ENCODE measurements at places on chromosomes 1 and 21.

DNA sequence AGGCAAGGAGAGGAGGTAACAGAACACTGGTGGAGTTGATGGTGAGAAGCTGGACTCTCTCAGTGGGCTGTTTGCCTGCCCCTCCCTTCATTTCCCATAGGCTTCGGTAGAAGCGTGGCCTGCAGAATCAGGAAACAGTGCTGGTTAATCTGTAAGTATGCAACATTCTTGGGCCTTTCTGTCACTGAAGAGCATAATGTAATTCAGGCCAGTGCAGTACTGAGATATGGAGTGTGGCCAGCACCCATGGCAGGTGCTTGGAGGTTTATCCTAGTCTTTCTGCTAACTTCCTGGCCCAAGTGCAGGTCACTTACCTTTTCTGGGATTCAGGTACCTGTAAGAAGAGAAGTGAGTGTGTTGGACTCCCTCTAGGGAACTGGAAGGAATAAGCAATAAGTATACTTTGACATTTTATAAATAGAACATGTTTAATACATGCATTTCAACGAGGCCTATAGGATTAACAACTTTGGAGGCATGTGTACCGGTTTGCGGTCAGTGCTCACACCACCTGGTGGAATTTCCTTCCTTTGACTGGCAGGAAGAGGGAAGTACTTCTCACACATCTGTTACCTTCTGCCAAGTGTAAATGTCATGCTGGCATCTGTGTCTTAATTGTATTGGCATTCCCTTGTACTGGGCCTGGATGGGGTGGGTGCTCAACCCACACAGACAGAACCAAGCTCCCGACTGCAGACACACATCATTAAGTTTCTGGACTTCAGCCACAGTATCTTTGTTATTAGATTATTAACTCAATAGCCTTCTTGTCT is 105.5 kb downstream of the KIF26B start:
- no peaks in the 10 kb centered on the region for H3K4me1 ChIP-seq
- no peak overlapping the region for H3K27ac ChIP-seq
- no peak for DNase-seq
- no peak overlapping the region for H3K4me3 ChIP-seq
- H3K36me3 ChIP-seq, result no peaks in the 10 kb centered on the region
- H3K27me3 ChIP-seq, result no peaks in the 10 kb centered on the region

GRCh38 chr21:45119812-45120211 is 45.4 kb downstream of the ADARB1 start:
- H3K36me3 ChIP-seq, result no peaks in the 10 kb centered on the region
- H3K27ac ChIP-seq, result no peak overlapping the region
- no peak overlapping the region for H3K4me3 ChIP-seq
- H3K4me1 ChIP-seq, result no peaks in the 10 kb centered on the region
- no peaks in the 10 kb centered on the region for H3K27me3 ChIP-seq

GRCh38 chr1:41773144-41773591 is 145.6 kb downstream of the HIVEP3 start:
- no peaks in the 10 kb centered on the region for H3K36me3 ChIP-seq
- no peak for DNase-seq
- H3K27me3 ChIP-seq, result no peaks in the 10 kb centered on the region
- no peak overlapping the region for H3K27ac ChIP-seq

GRCh38 chr1:92876351-92876750 is 44.5 kb downstream of the RPL5 start:
- H3K36me3 ChIP-seq, result no peaks in the 10 kb centered on the region
- peaks cover 1% of the 10 kb centered on the region for H3K4me1 ChIP-seq
- no peak overlapping the region for H3K4me3 ChIP-seq
- no peaks in the 10 kb centered on the region for H3K27me3 ChIP-seq

- H3K4me3 ChIP-seq, result no peak overlapping the region
- no peaks in the 10 kb centered on the region for H3K36me3 ChIP-seq
- no peaks in the 10 kb centered on the region for H3K4me1 ChIP-seq
- DNase-seq, result no peak
- H3K27ac ChIP-seq, result no peak overlapping the region
These were observed 124.2 kb upstream of the IFFO2 start for GRCh38 chr1:19080721-19081120.

DNA sequence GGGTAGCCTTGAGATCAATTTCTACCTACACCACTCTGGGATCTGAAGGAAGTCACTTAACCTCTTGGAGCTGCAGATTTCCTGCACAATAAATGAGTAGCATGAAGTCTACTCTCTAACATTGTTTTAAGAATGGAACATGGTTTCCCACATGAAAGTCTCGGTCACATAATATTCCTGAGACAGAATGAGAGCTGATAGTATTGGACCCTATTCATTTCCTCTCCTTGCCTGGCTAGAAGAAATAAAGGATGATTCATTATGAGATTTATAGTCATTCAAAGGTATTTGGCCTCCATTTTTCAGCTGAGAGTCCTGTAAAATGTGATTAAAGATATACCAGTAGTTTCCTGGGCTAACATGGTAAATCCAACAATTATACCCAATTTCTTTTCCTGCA is 56.7 kb downstream of the ARHGAP29 start:
- H3K4me1 ChIP-seq, result no peaks in the 10 kb centered on the region
- no peaks in the 10 kb centered on the region for H3K36me3 ChIP-seq
- H3K4me3 ChIP-seq, result no peak overlapping the region
- no peak for DNase-seq
- no peak overlapping the region for H3K27ac ChIP-seq
- no peaks in the 10 kb centered on the region for H3K27me3 ChIP-seq

GRCh38 chr1:227489572-227489971 is 73.8 kb upstream of the ZNF678 start:
- no peak overlapping the region for H3K4me3 ChIP-seq
- DNase-seq, result no peak
- H3K4me1 ChIP-seq, result no peaks in the 10 kb centered on the region
- no peaks in the 10 kb centered on the region for H3K36me3 ChIP-seq
- H3K27ac ChIP-seq, result no peak overlapping the region

DNA sequence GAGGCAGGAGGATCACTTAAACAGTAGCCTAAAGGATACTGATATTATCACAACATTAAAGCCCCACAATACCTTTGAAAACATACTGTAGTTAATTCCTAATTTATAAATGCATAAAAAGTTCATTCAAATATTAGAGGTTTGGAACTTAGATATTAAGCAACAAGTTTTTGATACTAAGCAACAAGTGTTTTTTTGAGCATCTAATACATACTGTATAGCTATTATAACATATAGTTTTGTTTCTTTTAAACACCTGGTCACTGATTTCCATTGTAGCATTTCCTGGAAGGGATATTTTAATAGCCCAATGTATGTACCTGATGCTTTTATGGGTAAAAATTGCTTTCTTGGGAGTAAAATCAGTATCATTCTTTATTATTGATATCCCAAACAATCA is 4.5 kb downstream of the UHMK1 start:
- no peak overlapping the region for H3K4me3 ChIP-seq
- H3K27me3 ChIP-seq, result no peaks in the 10 kb centered on the region

DNA sequence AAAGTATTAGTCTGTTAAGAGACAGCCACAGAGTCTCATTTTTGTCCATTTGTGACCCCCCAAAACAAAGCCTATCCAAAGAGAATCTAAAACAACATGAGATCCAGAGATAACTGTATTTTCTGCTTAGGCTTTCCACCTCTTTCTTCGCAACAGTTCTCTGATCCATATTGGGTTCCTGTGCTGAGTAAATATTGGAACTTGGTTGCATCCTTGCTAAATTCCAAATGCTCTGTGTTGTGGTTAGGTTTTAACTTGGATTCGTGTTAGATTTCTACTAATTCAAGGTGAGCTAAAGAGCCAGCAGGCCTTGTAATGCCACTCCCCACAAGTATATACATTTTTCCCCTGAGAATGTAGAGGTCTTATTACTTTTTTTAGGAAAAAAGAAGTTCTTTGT is 29.2 kb downstream of the FMO1 start:
- H3K4me1 ChIP-seq, result no peaks in the 10 kb centered on the region
- H3K36me3 ChIP-seq, result no peaks in the 10 kb centered on the region
- DNase-seq, result no peak
- H3K27ac ChIP-seq, result no peak overlapping the region

GRCh38 chr1:163820766-163821165 is 499.0 kb downstream of the NUF2 start:
- no peak overlapping the region for H3K4me3 ChIP-seq
- H3K27ac ChIP-seq, result no peak overlapping the region
- no peaks in the 10 kb centered on the region for H3K36me3 ChIP-seq
- H3K4me1 ChIP-seq, result no peaks in the 10 kb centered on the region

DNA sequence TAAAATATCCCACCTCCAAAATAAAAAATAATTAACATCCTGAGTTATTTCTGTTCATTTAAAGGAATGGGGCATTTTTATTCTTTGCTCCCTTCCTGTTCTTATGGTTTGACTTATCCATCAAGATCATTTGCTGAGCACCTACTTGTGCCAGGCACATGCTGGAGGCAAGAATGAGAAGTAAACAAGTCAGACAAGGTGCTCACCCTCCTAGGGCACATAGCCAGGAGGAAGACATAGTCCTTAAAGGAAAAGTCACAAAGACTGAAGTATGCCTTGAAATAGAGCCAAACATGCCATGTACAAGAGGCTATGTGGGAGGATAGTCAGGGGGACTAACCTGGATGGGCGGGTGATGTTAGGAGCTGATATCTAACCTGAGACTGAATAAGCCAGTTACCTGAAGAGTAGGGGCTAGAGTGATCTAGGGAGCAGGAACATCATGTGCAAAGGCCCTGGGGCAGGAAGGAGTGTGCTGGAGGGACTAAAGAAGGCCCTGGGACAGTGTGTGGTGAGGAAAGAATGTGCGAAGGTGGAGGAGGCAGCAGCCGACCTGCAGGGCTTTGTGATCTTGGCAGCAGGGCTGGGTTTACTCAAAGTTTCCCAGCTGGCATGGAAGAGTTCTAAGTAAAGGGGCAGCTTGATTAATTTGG is 233.5 kb downstream of the MATN1 start:
- no peak overlapping the region for H3K4me3 ChIP-seq
- no peaks in the 10 kb centered on the region for H3K36me3 ChIP-seq
- H3K27ac ChIP-seq, result no peak overlapping the region

DNA sequence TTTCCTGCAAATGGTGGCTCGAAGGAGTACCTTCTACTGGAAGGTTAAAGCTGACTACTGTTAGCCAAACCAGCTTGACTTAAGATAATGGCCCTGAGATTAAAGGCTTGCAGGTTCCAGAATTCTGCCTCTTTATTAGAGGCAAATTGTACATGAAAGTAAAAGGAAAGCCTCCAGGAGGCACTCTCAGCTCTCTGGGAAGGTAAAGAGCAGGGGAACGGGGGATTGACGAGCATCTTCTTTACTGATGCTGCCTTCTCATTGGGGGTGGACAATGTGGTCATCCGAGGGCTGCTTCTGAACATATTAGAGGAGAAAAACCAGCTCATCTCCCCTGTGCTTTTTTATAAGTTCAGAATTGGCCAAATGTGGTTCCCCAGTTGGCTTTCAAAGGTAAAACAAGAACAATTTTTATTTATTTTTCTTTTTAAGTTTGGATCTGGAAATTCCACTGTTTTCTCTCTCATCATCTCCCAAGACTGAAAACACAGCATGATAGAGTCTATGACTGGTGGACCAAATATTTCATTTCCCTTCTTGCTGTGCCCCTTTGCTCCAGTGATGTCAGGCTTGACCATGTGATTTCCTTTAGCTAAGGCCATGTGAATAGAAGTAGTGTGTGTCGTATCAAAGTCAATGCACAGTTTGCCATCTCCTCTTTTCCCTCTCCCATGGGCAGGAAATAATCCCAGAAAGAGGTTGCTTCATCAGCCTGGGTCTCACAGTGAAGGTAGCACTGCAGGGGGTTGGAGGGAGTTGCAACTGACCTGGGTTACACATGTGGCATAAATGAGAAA is 292.7 kb downstream of the PRDM2 start:
- H3K27me3 ChIP-seq, result no peaks in the 10 kb centered on the region
- no peak for DNase-seq
- no peaks in the 10 kb centered on the region for H3K4me1 ChIP-seq
- H3K36me3 ChIP-seq, result no peaks in the 10 kb centered on the region
- no peak overlapping the region for H3K4me3 ChIP-seq

DNA sequence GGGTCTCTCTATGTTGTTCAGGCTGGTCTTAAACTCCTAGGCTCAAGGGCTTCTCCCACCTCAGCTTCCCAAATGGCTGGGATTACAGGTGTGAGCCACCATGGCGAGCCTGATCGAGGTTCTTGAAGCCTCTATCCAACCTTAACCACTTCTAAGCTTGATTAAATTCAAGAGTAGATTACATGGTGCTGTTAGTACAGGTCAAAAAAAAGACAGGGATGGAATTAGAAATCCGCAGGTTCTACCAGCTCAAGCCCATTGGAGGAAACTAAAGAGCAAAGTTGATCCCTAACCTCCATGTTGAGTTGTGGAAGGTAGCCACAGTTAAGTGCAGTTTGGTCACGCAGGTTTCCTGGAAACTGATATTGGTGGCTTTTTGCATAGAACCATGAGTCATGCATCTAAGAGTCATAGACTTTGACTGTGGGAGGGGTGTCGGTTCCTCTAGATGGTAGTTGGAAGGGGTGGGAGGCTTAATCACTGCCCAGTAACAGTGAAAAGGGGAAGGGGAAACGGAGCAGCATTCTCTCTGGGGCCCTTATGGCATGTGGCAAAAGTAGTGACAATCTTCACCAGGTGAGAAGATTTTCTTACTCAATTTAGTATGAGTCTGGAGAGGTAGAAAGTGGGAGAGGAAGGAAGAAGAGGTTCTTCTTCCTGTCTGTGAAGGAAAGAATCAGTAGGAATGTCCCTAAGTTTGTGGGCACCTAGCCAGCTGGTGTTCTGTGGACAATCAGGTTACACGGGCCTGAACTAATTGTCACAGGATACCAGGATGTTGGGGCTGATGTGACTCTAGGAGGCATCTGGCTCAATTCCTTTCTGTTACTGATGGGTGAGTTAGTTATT is 7.0 kb downstream of the CD53 start:
- H3K36me3 ChIP-seq, result no peaks in the 10 kb centered on the region
- H3K27me3 ChIP-seq, result no peaks in the 10 kb centered on the region
- no peak overlapping the region for H3K27ac ChIP-seq
- H3K4me3 ChIP-seq, result no peak overlapping the region
- no peak for DNase-seq

- no peak overlapping the region for H3K27ac ChIP-seq
- no peaks in the 10 kb centered on the region for H3K4me1 ChIP-seq
- no peak for DNase-seq
- H3K27me3 ChIP-seq, result no peaks in the 10 kb centered on the region
- no peaks in the 10 kb centered on the region for H3K36me3 ChIP-seq
- H3K4me3 ChIP-seq, result no peak overlapping the region
These were observed 53.9 kb downstream of the SYDE2 start for GRCh38 chr1:85146972-85147359.

GRCh38 chr1:62208087-62208486 is 13.4 kb downstream of the L1TD1 start:
- no peak overlapping the region for H3K27ac ChIP-seq
- H3K36me3 ChIP-seq, result no peaks in the 10 kb centered on the region
- no peak overlapping the region for H3K4me3 ChIP-seq
- H3K27me3 ChIP-seq, result no peaks in the 10 kb centered on the region

DNA sequence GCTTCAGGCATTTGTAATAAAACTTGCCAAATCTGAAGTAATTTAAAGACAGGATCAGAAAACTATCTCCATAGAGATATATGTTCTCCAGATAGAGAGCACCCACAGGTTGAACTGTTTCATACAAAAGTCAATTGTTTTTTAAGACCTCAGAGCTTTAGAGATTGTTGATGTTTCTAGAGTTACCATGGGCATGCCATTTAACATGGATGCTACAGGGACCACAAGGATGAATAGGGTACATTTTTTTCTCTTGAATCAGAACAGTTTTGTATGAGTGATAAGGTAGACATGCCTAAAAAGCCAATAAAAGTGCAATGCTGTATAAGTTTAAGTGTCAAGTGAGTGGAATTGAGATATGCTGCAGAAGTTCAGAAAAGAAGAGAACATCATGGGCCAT is 511.0 kb upstream of the CAMK1G start:
- H3K4me3 ChIP-seq, result no peak overlapping the region
- H3K36me3 ChIP-seq, result no peaks in the 10 kb centered on the region
- H3K27me3 ChIP-seq, result no peaks in the 10 kb centered on the region
- H3K27ac ChIP-seq, result no peak overlapping the region
- no peaks in the 10 kb centered on the region for H3K4me1 ChIP-seq
- no peak for DNase-seq

All from ovary (tissue), 10 donors.